ENCODE measurements at places on chromosomes 2 and 18. TPM values are rescaled to one million over a fixed set of nuclear protein-coding genes. Genes with fewer than 3 reads are reported as not detected.
A peak's percentile ranks its signal among the peaks of the same experiment; 100 is the strongest.

UGT1A8 gene
- not detected for total RNA-seq

- no peak for DNase-seq
These were observed 147.4 kb downstream of the CERS6 start for GRCh38 chr2:168603439-168603961.

DNA sequence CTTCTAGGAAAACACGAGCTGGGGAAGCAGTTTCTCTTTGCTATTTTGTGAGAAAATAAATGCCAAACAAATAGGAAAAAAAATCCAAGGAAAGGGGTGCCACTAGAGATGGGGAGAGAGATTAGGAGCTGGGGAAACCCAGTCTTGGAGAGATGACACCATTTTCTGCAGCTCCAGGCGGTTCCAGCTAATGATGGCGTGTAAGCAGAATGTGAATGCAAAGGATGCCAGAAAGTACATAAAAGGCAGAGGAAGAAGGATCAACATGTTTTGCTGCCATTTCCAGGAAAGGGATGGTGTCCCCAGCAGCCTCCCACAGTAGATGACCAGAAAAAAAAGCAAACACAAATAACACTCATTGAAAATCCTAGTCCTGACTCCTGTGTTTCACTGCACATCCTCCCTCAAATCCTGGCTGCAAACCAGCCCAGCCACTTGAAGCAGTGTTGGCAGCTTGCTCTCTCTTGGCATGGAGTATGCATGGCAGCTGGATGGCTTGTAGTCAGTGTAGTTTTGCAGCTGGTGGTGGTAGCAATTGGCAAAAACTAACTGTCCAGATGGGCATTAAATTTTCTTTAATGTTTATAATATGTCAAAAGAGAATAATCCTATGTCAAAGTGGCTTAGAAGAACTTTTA, 93.6 kb downstream of the FTCDNL1 start:
- DNase-seq: no peak

RASGRP3 gene
- total RNA-seq: 2.8 TPM

DNA sequence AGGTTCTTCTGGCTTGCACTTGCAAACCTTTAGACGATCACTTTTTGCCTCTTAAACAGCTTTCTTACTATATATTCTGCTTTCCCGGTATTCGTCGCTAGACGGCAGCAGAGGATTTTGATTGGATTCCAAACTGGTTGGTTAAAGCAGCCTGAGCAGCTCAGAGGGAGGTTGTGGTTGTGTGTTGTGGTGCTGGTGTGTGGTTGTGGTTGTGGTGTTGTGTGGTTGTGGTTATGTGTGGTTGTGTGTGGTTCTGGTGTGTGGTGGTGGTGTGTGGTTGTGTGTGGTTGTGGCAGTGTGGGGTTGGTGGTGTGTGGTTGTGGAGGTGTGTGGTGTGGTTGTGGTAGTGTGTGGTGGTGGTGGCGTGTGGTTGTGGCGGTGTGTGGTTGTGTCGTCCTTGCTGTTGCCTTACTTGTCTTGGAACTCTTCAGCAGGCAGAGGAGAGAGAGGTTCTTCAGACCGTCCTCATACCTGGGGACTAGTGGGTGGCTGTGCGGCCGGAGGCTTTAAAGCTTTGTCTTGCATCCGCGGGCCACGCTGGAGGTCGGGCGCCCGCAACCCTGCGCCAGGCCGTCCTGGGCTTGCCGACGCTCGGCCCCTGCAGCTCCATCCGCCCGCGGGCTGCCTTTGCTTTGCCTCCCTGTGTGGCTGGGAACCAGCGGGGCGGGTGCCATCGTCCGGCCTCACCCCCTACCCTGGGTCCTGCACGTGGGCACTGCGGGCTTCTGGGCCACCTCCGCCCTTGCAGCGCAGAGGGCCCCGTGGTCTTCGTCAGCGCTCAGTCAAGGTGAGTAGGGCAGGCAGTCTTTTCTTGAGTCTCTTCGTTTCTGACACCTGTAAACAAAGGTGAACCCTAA, 190.8 kb downstream of the ARHGAP28 start:
- no peak for DNase-seq

SLC4A3 gene
- not detected for total RNA-seq

GRCh38 chr2:138060301-138060635, 96.0 kb downstream of the HNMT start:
- DNase-seq: no peak

- no peak for DNase-seq
These were observed 28.3 kb downstream of the C18orf54 start for GRCh38 chr18:54386043-54386442.

GRCh38 chr2:28088970-28089369, 198.4 kb downstream of the BABAM2 start:
- no peak for DNase-seq

ZNG1B gene
- 38.8 TPM for total RNA-seq

DNA sequence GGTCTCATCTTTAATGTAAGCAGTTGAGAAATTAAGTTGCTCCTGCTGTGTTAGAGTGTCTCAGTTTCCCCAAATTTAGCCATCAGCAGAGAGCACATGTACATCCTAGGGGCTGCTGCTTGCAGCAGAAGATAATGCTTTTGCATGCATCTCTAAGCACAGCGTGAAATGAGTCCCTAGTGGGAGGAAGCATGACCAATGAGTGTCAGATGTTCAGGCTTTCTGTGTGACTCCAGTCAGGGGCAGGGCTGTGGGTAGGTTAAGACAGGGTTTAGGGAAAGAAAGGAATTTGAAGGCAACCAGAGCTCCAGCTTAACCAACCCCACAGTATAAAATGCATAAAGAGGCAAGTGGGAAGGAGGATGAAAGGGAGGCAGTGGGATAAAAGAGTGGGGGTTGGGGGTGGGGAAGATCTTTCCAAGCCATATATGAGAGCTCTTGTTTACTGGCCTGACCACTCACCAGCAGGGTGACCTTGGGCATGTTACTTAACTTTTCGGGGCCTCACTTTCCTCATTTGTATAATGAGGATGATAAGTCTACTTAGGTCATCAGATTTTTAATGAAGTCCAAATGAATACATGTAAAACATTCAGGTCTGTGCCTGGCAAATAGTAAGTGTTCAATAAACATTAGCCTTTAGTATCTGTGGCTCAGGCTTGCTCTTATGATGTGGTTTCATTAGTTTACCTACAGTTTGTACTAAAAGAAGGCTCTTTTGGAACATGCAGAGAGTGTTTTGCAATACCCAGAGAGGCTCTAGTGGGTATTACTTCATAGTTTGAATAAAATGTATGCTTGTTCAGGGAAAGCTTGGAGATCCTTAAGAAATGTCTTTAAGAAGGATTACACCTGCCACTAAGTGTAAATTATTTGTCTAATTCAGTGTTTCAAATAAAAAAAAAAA, 42.7 kb upstream of the PELI1 start:
- DNase-seq: no peak

DNA sequence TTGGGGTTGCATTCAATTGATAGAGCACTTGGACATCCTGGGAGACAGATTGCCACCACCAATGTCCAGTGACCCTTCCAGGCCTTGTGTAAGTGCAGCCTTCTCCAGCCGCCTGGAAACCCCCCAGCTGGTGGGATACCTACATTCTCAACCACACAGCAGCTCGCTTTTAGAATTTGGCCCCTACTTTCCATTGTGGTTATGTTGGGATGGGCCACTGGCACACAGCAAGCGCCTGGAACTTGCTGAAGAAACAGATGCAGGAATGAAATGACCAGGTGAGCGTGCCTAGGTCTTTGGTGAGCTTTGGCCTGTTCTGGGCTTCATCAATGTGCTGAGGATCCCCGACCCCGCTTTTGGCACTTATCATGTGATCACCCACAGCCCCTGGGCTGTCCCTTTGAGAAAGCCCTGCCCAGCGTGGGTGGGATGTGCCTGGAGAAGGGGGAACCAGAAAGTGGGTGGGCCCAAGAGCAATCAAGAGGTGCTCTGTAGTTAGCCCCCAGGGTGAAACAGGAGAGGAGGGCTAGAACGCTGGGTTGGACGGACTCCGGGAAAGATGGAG, 16.0 kb upstream of the NTSR2 start:
- no peak for DNase-seq

ADAM23 gene
- 0.07 TPM for total RNA-seq

- DNase-seq: peak; percentile 71
These were observed 69.6 kb downstream of the POLR1A start for GRCh38 chr2:86035883-86036668.

UGT1A4 gene
- not detected for total RNA-seq

Measured in activated naive CD4-positive, alpha-beta T cell treated with anti-CD3 and anti-CD28 coated beads, Interleukin-2, amount 50 U/mL, for 72 hours (primary cell).